Liver (tissue), 10 donors: ENCODE measurements at places on chromosomes 12 and 14. TPM values are rescaled to one million over a fixed set of nuclear protein-coding genes. Genes with fewer than 3 reads are reported as not detected.

DNA sequence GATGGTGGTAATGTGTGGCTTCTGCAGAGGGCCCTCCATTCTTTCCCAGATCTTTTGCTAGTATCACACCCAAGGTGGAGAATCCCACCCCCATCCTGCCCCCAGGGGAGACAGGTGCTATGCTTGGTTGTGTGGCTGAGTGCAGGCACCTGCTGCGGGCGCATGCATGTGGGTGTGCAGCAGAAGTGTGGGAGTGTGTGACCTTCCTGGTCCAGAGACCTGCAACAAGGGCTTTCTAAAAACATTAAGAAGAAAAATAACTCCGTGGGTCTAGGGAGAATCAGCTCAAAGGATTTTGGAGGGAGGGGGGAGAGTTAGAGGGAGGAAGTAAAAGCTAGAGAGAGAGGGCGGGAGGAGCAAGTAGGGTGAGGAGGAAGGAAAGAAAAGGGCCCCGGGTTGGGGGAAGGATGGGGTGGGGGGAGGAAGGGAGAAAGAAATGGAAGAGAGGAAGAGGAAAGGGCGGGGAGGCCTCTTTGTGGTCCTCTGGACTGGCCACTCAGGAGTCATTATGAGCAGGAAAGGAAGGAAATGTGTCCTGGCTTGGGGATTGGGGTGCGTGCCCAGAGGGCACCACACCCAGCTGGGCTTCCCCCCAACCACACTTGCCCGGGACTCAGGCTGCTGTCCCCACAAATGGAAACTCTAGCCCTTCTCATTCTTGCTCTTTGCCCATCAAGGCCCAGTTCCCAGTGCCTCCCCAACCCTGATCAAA, 3.1 kb upstream of the FIGNL2 start:
- DNase-seq, result no peak

DNA sequence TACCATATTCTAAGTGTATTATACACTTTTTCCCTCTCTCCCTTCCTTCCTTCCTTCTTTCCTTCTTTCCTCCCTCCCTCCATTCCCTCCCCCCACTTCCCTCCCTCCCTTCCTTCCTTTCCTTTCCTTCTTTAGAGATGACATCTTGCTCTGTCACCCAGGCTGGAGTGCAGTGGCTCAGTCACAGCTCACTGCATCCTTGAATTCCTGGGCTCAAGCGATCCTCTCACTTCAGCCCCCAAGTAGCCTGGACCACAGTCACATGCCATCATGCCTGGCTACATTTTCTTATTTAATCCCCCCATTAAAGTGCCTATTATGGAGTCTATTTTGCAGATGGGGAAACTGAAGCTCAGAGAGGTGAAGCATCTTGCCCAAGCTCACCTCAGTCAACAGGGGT, 55.0 kb downstream of the SVOP start:
- no peak for DNase-seq

GDF3 gene
- not detected for total RNA-seq

DNA sequence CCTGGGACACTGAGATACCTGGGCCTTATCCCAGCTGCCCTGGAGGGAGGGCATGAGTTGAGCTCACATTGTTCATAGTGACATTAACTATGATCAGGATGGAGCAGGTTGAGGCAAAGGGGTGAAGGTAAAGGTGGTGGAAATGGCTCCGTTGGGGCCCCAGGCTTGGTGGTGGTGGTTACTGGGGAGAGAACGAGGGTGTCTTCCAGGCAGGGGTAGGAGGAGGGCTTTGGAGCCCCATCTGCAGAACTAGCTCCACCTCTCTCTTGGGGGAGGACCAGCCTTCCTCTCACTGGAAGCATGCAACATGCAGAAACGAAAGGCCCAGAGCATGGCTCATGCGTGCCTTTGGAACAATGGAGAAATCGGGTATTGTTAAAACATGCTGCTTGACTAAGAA, 217.0 kb downstream of the SLC41A2 start:
- DNase-seq, result no peak

DNA sequence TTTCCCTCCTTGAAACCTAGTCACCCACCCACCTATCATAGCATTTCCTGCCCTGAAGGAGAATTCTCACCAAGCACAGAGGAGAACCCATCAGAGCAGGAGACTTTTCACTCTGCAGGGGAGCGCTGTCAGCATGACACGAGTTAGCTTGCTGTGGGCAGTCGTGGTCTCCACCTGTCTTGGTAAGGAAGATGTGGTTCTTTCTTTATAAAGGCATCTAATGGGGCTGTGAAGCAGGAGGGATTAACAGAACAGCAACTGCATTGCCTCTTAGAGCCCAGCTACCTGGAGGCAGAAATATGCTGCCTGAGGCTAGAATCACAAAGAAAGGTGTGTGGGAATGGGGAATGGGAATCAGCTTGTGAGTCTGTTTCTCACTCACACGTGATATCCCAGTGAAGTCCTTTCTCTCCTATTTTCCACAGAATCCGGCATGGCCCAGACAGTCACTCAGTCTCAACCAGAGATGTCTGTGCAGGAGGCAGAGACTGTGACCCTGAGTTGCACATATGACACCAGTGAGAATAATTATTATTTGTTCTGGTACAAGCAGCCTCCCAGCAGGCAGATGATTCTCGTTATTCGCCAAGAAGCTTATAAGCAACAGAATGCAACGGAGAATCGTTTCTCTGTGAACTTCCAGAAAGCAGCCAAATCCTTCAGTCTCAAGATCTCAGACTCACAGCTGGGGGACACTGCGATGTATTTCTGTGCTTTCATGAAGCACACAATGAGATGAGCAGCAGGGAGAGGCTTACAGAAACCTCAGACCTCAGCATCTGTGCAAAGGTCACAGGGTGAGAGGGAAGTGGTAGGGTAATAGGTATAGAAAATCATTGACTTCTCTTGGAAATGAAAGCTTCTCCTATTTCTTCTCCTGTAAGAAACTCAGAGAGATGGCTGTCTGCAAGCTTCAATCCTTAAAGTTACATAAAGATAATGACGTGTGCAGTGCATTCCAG, 316.9 kb downstream of the DAD1 start:
- no peak for DNase-seq

CACNA1C gene
- total RNA-seq, result 1.9 TPM

GRCh38 chr12:95608252-95609033, 57.2 kb upstream of the USP44 start:
- no peak for DNase-seq

DNA sequence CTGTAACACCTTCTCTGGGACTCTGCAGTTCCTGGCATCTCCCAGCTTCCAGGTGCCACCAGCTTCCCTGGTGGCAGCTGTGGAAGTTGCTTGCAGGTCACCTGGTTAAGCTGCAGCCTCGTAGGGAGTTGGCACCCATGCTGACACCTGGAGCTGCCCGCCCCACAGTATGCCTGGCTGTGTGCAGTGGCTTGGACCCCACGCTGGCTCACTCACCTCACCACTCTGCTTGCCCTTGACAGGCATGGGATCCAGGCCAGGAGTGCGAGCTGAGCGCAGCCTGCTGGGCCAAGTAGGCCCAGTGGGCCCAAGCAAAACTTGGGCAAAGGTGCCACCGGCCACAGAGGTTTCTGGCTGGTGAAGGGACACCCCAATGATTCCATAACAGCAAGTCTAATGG, 48.5 kb downstream of the EGLN3 start:
- DNase-seq, result no peak

DNA sequence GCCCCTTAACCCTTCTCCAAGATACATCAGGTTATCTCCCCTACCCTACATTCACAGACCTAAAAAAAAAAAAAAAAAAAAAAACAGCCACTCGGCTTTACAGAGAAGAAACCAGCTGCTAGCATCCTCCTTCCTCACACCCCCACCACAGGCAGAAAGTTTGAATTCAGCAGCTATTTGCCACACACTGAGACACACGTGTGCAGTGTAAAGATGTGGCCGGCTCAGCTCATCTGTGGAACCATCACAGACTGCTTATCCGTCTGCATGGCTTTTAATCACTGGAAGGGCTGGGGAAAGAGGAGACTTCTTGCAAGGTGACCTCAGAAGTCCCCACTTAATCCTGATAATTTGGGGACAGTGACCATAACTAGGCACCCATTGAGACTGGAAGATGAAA, 50.0 kb downstream of the VWF start:
- no peak for DNase-seq

MAP3K12 gene
- total RNA-seq, result 1.5 TPM

DNA sequence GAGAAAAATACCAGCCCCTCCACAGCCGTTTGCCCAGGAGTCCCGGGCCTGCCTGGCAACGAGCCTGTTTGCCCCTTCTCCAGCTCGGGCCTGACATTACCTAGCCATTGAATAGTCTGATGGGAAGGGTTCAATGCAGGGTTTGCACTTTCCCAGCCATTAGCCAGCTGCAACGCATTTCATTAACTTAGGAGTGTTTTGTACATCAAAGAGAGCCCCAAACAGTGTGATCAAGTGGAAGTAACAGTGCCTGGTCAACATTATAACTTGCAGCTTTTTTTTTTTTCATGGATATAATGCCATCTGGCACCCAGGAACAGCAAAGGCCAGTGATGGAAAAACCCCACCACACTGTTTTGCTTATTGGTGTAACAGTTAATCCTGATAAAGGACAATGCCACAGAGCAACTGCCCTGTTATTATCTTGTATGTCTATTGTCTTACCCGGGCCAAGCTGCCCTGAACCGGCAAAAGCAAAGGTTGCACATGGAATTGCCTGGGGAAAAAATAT, 38.0 kb downstream of the BTG1 start:
- DNase-seq, result no peak

- no peak for DNase-seq
Observed at GRCh38 chr12:67452119-67452805, 183.1 kb downstream of the CAND1 start.

IAPP gene
- 0.08 TPM for total RNA-seq

GRCh38 chr12:28851781-28852180, 297.3 kb upstream of the FAR2 start:
- no peak for DNase-seq
